Bone marrow (tissue), 2 donors: ENCODE measurements at places on chromosomes 16 and 17.

DNA sequence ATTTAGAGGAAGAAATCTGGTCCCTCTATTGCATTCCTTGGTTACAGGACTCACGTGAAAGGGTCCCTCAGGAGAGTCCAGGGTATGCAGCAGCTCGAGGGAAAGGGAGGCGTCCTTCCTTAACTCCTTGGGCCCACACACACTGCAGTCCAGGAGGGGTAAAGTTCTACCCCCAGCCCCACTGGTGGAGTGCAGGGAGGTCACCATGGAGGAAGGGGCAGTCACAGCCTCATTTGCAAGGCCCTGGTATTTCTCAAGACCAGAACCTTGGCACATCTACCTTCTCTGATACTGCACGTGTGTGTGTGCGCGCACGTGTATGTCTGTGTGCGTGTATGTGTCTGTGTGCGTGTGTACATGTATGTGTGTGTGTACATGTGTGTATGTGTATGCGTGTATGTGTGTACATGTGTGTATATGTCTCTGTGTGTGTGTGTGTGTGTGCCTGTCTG, 11.1 kb downstream of the HIC1 start:
- no peak for DNase-seq

GRCh38 chr16:71412270-71413160, 29.3 kb downstream of the TLE7 start:
- peak; percentile 5 for DNase-seq

DNA sequence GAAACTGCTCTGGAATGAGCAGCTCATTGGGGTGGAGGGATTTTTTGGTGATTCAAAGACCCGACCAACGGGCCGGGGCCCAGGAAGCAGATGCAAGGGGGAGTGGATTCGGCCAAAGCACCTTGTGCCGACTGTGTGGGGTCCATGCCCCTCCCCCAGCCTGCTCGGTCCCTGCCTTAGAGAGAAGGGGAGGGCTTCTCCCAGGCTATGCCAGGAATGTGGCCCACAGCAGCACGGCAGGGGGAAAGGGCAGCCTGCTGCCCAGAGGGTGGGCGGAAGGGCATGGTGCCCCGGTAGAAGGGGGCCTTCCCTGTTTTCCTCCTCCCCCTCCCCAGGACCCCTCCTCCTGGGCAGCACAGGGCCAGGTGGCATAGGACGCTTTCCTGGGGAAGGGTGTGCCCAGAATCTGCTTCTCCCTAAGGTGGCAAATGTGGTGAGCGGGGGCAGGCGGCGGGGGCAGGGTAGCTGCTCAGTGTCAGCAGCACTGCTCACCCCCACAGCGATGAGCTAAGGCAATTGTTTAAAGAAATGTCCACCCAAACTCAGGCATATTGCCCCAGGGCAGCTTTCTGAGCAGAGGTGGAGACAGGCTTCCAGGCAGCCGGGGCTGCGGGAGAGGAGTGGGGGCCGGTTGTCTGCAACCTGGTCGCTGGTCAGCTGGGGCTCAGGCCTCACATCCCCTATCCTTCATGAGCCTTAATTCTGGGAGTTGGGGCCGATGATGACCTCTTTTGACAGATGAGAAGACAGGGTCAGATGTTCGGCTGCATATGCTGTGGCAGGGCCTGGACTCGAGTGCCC, 33.9 kb upstream of the MLKL start:
- DNase-seq, result no peak

DNA sequence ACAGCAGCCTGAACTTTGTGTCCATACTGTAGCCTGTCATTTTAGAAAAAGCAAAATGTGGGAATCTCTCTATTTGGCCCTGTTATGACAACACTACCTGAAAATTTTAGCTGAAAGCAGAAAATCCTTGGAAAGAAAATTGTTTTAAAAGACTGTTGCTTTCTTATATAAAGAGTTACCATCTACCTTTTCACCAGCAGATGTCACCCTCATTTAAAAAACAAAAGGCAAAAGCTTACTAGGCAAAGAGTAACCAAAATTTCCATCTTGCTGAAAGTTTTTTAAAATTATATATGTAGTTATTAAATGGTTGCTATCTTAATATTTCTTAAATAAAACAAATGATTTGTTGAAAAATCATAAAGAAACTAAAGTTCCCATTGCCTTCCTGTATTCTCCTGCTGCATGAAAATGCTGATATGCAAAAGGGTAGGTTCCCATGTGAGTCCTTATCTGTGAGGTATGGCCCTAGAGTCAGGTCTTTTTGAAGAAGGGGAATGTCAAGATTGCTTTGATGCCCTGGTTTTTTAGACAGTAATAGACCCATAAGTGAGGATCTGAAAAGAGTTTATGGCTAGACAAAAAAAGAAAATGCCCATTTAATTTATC, 61.0 kb downstream of the TNRC6C start:
- DNase-seq, result no peak

DNA sequence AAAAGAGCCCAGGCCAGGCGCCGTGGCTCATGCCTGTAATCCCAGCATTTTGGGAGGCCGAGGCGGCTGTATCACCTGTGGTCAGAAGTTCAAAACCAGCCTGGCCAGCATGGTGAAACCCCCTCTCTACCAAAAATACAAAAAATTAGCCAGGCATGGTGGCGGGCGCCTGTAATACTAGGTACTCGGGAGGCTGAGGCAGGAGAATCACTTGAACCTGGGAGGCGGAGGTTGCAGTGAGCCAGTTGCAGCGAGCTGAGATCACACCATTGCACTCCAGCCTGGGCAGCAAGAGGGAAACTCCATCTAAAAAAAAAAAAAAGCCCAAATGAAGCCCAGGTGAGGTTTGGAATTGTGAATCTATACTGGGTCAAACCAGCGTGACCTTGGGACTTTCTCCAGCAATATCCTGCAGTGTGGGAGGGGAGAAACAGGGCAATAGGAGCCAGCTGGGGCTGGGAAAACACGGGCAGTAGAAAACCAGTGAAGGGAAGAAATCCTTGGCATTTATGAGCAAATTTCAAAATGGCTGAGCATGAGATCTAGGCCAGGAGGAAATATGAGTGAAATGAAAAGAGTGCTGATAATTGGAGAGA, 8.2 kb upstream of the DHX8 start:
- no peak for DNase-seq

GRCh38 chr17:19978209-19978802, 678 bp upstream of the AKAP10 start:
- no peak for DNase-seq

- no peak for DNase-seq
Observed at GRCh38 chr17:47957591-47958490, at the start of gene PRR15L. Gene PRR15L (minus strand): TSS chr17:47957883. CDS start chr17:47953234, 4,649 bp downstream.

- peak; percentile 25 for DNase-seq
Observed at GRCh38 chr17:42131981-42132432, 9.4 kb downstream of the HSPB9 start.

DNA sequence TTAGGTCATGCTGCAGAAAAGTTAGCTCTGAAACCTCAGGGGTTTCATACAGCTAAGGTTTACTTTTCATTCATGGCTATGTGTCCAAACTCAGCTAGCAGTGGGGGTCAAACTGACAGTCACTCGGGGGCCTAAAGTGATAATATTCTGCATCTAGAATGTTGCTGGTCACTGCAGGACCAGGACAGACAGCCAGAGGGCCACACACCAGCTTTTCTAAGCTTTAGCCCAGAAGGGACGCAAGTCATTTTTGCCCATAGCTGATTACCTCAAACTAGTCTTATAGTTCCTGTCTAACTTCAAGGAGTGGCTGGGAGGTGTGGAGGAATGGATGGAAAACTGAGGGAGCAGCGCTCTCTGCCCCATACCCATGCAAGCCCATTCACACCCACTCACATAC, 163.0 kb upstream of the NLRP1 start:
- no peak for DNase-seq

- no peak for DNase-seq
Observed at GRCh38 chr16:26930786-26931581, 135.7 kb upstream of the C16orf82 start.

DNA sequence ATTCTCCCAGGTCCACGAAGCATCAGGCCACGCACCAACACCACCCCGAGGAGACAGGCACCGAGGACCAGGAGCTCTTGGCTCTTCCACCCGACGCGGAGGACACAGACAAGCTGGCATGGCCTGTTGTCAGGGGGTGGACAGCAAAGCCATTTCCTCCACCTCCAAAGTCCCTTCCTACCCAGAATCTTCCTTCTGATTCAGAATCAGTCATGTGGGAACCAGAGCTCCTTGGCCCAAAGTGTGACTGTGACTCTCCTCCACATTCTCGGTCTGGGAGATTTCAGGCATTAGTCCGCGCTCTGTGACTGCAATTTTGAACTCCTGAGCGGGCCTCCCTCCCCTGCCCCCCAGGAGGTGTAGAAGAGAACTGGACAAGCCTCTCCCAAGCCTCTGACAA, 9.2 kb downstream of the DNAH17 start:
- DNase-seq, result no peak

DNA sequence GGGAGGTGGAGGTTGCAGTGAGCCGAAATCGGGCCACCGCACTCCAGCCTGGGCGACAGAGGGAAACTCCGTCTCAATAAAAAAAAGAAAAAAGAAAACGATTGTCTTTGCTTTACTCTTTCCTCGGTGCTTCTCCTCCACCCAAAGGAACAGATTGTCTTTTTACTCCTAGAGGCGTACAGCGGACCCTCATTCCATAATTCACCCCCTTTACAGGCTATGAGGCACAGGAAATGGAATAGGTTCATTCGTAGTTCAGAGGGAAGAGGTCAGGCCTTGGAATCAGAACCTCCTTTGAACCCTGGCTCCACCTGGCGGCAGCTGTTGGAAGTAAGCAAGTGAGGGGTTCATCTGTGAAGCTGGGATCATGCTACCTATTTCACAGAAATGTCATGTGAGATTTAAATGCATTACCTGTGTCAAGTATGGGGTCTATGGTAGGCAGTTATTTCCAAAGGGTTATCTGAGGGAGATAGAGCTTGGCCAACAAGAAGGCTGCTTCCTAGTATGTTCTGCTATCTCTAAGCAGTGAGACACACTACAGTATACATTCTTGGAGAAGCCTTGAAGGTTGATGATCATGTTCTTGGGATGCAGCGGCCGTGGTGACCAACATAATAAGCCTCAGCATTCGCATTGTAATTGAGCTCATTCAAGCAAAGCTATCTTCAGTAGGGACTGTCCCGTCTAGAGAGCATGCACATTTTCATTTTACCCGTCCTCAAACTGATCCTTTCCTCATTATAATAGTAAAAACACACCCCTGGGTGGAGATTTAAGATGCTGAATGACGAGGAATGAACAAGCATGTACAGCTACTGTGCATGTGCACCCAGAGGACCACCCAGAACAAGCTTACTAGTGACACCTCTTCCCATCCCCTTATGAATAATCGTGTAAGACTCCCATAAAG, 18.7 kb upstream of the ZNF689 start:
- peak; percentile 46 for DNase-seq

- DNase-seq, result no peak
Observed at GRCh38 chr17:74198694-74199093, 4.8 kb upstream of the RPL38 start.

GRCh38 chr17:42456223-42457106, 2.2 kb upstream of the ATP6V0A1 start:
- peak; percentile 91 for DNase-seq

GRCh38 chr17:43528988-43529814, 16.9 kb downstream of the ETV4 start:
- DNase-seq, result no peak

DNA sequence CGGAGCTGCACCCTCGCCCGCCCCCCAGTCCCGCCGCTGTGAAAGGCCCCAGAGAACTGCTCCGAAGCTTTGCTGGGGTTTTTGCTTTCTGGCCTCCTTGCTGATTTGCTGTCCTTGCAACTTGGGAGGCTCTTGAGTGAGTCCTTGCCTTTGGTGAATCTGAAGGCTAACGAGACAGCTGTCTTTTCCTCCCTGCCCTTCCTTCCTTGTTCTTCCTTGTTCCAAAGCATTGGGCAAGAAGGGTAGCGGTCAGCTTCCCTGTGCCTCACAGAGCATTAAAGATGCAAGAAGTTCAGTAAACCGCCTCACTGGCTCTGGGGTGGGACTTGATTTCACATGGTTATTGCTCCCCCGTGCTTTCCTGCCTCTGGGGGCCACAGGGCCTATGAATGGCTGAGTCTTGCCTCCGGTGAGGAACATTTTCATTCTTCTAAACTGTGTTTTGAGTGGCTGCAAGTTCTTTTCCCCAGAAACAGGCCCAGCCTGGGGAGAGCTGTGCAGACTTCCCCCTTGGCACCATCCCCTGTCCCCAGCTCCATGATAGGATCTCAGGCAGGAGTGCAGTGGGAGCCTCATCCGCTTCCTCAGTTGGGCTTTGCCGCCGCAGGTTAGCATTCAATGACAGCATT, 1.4 kb downstream of the YPEL2 start:
- DNase-seq, result peak; percentile 33

- no peak for DNase-seq
Observed at GRCh38 chr17:78557598-78558039, 19.6 kb downstream of the DNAH17 start.

- no peak for DNase-seq
Observed at GRCh38 chr16:83809092-83809491, 1.3 kb downstream of the HSBP1 start.

DNA sequence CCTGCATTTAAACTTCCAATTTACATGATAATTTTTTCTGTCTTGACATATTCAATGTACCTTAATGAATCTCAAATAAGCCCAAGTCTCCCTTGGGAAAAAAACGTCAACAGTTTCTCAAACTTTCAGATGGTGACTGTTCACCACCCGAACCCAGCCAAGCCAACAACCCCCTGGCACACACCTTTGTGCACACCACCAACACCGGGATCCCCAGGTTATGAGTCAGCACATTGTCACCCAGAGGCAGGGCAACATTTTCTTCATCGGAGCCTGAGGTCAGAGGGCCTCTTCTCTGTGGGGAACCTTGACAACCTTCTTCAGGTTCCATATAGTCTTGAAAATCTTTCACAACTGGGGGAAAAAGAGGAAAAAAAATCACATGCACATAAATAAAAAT, 15.5 kb downstream of the DYNC1LI2 start:
- DNase-seq, result no peak

DNA sequence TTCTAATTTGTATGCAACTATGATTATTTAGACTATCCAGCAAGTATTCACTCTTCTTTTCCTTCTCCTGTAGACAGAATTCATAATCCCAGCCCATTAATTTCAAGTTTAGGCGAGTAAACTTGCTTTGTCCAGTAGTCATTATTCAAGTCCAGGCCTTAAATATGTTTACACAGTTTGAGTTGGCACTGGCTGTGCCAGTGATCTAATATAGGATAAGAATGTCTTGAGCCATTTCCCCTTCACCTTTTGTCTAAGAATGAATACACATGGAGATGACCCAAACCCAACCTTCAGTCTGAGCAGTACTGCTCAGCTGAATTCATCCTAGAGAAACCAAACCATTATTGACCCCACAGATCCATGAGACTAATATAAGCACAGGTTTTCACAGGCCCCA, 930.4 kb upstream of the CDH8 start:
- no peak for DNase-seq

GRCh38 chr16:87948735-87949070, 2.5 kb upstream of the BANP start:
- no peak for DNase-seq

DNA sequence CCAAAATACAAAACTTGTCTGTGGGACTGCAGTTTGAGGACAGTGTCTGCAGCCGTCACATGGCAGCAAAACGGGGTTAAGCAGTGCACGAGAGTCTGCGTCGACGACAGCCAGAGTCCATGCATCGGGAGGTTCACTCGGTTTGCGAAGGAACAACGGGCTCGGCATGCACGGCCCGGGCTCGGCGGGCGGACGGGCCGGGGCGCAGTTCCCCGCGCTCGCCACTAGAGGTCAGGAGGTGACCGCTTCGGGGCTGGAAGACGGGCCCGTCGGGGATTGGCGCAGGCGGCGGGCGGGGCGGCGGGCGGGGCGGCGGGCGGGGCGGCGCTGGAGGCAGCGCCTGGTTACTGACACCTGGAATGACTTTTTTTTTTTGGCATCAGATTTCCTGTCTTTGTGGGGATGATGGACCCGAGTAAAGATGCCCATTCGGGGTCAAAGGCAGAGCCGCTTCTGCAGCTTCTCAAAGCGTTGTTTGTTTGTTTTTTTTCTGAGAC, 6.5 kb downstream of the SCGB1C2 start:
- peak; percentile 42 for DNase-seq
